ENCODE measurements at places on chromosomes 11 and 22.

DNA sequence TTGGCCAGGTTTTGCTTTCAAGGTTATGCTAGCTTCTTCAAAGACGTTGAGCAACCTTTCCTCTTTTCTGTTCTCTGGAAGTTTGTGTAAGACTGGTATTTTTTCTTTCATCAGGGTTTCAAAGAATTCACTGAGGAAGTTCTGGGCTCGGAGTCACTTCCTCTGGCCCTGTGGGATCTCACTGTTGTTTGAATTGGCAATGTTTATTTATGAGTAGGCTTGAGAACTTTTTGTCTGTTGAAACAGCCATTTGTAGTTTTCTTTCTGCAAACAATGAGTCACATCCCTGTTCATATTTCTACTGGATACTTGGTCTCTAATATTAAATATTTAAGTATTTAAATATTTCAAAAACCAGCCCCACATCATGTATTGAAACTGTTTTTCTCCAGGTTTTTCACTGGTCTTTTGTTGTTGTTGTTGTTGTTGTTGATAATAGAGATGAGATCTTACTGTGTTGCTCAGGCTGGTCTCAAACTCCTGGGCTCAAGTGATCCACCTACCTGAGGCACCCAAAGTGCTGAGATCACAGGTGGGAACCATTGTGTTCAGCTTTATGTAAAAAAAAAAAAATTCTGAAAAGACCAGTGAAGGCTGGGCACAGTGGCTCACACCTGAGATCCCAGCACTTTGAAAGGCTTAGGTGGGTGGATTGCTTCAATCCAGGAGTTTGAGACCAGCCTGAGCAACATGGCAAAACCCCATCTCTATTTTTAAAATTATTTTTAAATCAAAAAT is 26.9 kb downstream of the SUSD2 start:
- no peak for DNase-seq

GRCh38 chr11:134582770-134583095 is 170.7 kb upstream of the B3GAT1 start:
- DNase-seq, result no peak

GRCh38 chr11:66864924-66865697 is 8.2 kb downstream of the LRFN4 start:
- no peak for DNase-seq

DNA sequence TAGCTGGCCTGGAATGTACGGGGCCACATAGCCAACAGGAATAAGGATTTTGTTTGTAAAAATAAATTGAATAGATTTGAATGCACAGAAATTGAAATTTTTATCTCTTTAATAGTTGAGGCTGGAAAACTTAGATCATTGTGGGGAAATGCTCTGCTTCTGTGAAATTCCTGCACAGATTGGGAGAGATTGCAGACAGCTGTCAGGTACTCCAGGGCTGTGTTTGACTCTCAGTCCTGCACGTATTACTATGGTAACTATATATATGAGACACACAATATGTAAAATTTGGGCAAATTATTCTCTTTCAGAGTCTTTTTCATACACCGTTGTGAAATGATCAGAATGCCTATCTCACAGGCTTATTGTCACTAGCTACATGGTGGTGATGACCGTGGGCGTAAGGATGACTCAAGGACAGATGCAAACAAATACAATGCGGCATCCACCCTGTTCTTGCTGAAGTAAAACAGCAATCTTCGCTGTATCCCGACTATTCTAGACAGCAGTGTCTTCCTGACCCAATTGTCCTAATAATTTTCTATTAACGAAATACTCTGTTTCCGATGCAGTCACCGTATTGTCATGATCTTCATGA is 79.4 kb downstream of the ZC3H12C start:
- no peak for DNase-seq

DNA sequence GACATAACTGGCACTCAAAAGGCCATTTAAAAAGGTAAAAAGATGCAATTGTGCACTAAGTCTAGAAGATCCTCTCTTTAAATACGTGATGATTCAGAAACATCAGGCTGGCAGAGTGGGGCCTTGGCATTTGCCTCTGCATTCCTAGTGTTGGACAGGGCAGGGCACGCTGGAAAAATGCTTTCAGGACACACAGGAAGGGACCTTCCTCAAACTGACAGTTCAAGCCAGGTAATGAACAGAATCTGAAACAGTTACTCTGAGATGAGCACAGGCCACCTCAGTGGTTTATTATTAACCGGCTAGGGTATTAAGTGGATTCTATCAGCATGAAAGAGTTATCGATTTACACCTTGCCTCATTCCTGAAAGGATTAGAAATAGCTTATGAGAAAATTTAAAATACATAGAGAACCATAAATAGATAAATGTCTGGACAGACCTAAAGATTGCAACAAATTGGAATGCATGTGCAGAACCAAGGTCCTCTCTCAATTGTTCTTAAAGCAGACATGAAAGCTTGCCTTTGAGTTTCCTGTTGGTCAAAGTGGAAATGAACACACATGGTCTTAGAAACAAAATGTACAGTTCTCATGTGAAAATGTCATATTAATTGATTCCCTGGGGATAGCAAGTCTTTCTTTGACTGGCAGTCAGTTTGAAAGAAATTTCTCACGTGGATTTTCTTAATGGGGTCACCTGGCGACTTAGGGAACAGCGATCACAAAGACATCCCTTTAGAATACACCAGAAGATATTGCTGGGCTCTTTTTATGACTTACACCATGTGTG is 21.5 kb upstream of the CSNK2A3 start:
- no peak for DNase-seq

GRCh38 chr11:83715927-83716535 is 429.9 kb upstream of the CCDC90B start:
- DNase-seq, result no peak

DNA sequence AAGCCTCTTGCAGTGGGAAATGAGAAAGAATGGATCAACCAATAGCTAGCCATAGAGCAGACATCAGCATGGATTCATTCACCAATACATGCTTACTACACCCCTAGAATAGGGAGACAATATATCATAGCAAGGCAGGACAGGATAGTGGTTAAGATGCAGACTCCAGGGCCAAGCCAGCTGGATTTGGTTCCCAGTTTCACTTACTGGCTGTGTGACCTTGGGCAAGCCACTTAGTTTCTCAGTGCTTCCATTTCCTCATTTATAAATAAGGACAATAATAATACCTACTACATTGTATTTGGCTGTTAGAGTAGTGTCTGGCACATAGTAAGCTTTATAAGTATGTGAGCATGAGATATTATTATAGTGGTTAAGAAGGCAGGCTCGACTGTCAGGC is 7.1 kb downstream of the DCHS1 start:
- DNase-seq, result no peak

DNA sequence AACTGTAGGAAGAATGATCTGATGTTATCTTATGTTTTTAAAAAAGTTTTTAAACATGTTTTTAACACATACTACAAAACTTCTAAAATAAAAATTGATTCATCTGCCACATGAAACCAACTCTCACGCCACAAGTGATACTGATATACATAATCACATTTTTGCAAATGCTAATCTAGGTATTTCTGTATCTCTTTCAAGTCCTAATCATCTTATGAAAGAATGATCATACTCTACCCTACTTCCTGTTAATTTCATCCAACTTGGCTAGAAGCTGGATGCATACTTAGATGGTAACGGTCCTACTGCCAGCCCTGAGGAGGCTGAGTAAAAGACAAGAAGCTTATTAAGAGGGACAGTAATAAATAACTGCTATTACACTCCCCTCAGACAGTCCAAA is 19.2 kb downstream of the THAP12 start:
- no peak for DNase-seq

DNA sequence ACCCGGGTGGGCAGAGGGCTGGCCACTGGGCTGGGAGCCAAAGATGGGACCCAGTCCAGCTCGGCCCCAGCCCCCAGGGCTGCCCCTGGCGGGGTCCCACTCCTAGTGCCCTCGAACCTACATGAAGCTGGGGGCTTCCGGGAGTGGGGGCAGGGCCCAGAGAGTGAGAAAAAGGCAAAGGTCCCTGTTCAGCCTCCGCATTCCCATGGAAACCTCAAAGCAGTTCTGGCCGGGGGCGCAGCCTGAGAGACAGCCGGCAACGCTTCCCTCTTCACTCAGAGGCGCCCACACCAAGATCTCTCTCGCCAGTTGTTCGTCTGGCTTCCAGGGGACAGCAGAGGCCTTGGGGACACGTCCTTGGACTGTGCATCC is 22.4 kb upstream of the ARHGAP8 start:
- DNase-seq, result no peak
